ENCODE measurements at places on chromosomes 6 and 20.

DNA sequence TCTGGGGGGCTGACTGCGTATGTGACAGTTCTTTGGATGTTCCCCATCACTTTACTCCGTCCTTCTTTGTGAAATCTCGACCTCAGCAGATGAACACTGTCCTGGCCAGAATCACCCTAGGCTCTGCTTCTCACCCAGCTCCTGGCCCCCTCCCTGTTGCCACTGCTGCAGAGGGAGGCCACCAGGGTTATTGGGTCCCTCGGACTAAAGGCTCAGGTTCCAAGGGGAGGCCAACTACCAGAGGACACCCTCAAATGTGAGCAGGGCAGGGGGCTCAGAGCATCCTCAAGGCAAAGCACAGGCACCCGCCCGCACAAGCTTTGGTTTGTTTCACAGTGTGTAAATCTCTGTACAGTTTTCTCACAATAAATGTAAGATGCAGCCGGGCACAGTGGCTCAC lies 269.9 kb downstream of the UST start:
- DNase-seq = no peak

DNA sequence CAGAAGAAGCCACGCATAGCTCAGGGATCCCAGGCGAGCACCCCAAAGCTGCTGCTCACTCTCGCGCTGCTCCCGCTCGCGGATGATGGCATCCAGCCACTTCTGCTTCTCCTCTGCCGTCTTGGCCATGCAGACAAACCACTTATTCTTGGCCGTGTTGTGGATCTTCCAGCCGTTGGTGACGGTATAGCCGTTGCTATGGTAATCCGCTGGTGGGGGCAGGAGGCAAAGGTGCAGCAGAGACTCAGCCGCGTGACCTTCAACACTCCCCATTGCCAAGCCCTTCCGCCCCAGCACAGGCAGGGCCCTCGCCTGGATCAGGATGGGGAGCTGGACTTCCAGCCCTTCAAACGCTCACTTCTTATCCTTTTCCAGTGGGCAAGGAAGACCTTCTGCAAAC lies 136.9 kb downstream of the PREX1 start:
- DNase-seq = no peak

DNA sequence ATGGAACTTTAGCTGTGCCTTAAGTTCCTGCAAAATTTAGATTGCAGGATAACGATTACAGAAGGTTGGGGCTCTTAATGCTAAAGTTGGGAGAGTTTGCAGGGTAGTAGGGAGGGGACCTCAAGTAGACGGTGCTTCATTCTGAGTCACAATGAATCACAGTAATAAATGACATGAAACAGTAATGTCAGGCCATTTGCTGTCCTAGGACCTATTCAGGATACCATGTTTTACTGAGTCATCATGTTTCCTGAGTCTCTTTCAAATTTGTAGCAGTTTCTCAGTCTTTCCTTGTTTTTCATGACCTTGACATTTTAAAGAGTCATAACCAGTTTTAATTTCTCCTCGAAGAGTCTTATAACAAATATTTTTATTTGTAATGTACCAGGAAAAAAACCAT lies 406.9 kb upstream of the MAP3K7 start:
- no peak for DNase-seq

- DNase-seq = no peak
Measured at GRCh38 chr6:158311193-158311592, 1.1 kb upstream of the TULP4 start.

GRCh38 chr6:139165324-139165723 lies 30.4 kb downstream of the HECA start:
- DNase-seq = no peak

DNA sequence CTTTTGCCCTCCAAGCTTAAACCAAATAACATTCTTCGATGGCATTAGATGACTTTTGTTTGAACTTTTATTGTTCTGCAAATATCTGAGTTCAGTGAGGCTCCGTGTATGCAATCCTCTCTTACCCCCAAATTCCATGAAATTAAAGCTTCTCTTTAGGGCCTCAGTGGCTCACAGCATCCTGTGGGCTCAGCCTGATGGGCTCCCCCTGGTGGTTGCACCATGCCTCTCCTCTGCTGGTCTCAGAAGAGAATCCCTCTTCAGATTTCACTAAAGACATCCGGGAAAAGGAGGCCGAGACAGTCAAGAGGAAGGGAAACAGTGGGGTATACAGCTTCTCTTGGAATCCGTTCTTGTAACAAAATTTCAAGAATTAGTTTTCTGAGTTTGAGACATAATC lies 331.6 kb upstream of the NT5E start:
- DNase-seq = no peak

DNA sequence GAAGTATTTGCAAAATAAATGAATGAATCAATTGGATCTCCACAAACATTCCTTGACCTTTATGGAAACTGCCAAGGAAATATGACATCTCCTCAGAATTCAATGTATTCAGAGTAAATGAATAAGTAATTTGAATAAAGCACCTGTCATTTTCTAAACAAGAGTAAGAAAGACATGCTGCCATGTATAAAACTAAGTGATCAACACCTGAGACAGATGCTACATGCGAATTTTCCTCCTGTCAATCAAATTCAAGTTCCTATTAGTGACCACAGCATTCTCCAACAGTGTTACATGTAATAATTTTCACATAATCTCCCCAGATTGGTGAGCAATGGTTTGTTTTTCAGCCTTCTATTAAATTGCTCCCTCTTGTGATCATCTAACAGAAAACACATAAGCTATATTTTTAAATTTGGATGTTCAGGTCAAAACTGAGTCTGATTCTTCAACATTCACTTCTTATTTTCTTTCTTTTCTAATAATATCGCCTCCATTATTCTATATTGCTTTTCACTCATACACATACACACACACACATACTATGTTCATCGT lies 163.2 kb upstream of the RNF217 start:
- no peak for DNase-seq

All from T follicular helper cell (primary cell).